Caudate nucleus (tissue), 63 donors: ENCODE measurements at places on chromosomes 2 and 18.

GRCh38 chr2:55490554-55490953 lies 29.0 kb upstream of the CFAP36 start:
- DNase-seq: no peak

DNA sequence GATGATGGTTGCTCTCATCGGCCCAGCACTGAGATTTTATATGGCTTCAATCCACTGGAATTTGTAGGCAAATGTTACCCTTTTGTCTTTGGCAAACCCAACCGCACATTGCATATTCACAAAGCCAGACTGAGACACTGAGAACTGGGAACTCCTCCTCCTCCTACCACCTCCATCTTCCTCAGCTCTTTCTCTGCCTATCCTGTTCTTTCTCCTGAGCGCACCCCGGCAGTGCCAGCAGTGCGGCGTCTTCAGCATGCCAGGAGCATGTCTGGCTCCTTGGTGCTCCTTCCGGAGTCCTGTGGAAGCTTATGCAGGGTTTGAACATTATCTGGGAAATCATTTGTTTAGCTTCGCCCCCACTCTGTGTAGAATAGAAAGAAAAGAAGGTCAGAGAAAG lies 50.8 kb downstream of the TRIB2 start:
- DNase-seq: no peak

- no peak for DNase-seq
Observed at GRCh38 chr2:169221745-169222369, 140.5 kb downstream of the LRP2 start.

DNA sequence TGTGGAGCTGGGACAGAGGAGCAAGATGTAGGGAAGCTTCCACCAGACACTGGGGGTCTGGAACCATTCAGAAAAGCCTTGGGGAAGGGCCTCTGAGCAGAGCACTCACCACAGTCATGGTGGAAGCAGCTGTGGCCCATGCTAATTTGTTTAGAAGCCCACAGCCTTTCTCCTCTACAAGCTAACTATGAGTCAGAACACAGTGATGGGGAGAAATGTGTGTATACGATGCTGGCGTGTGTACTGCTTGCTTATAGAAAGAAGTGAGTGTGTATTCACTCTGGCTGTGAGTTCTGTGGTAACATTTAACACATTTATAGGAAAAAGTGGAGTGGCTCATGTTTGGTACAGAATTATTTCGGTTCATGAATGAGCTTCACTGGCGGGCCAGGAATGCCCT lies 157.0 kb upstream of the ACAA2 start:
- no peak for DNase-seq

- DNase-seq: no peak
Observed at GRCh38 chr2:100174026-100174431, 31.6 kb upstream of the AFF3 start.

DNA sequence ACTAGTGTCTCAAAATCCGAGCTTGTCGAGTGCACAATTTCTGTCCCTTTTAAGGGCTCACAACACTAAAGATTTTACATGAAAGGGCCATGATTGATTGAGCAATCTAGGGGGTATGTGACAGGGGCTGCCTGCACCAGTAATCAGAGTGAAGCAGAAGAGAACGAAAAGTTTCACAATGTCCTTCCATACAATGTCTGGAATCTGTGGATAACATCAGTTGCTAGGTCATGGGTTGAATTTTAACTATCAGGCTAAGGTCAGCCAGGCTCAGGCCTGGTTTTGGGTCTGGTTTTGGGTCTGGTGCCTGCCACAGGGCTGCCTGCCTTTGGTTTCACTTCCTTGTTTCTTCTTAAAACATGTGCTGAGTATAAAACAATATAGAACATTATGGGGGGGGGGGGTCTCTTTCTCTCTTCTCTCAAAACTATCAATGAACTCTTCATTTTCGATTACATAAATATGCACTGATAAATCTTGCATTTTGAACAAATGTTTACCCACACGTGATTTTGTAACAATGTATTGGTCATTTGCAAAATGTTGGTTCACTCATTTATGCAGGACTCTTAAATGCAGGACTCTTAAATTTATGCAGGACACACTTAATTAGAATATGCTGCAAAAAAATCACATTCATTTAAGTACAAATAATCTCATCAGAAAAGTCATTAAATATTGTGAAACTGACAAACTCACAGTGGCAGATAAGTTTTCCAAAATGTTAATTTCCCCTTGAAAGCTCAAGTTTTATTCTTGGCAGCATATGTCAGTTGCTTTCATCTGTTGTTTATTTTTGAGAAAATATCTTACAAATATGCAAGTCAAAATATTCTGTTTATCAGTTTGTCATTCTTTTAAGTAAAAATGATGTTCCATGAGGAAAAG lies 290.5 kb upstream of the KYNU start:
- DNase-seq: no peak

DNA sequence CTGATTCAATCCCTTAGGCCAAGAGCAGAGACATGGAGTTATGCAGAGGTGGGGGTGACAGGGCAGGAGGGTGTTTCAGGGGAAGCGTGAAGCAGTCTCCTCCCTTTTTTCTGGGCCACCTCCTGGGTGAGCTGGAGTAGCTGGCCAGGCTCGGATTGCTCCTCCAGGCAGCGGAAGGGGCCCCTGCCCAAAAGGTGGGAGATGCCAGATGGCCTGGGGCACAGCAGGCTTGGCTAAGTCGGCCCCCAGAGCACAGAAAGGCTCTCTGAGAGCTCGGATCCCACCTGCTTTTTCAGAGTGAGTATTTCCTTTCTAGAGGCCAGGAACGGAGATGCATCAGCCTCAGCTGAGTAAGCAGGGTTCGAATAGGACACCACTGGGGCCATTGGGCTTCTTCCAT lies 196.9 kb downstream of the ANKRD30B start:
- no peak for DNase-seq

GRCh38 chr2:102735416-102736109 lies 26.3 kb upstream of the TMEM182 start:
- no peak for DNase-seq

- no peak for DNase-seq
Observed at GRCh38 chr18:78999939-79000338, 20.3 kb downstream of the SALL3 start.

DNA sequence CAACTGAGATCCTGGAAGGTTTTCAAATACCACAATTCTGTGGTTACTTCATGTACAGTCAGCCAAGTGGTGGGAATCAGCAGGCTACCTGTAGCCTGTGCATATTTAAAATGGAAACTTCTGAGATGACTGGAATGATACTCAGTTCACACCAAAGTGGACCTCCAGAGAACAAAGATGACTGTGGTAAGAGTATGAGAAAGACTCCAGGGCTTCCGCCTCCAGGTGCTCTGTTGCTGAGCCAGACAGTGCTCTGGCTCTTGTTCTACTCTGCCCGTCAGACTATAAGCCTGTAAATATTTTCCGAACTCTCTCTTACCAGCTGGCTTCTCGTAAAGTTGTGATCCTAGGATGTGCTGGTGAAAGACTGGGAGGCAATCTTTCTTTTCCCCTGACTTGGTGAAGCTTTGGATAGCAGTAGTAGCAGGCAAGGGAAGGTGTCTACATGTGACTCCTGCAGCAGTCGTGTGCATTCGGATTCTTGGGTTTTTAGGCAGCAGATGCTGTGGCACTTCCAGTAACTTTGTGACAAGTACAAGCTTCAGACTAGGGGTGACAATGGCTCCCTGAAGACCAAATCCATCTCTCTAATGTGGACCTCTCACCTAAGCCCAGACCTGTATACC lies 23.1 kb downstream of the ST3GAL5 start:
- no peak for DNase-seq

DNA sequence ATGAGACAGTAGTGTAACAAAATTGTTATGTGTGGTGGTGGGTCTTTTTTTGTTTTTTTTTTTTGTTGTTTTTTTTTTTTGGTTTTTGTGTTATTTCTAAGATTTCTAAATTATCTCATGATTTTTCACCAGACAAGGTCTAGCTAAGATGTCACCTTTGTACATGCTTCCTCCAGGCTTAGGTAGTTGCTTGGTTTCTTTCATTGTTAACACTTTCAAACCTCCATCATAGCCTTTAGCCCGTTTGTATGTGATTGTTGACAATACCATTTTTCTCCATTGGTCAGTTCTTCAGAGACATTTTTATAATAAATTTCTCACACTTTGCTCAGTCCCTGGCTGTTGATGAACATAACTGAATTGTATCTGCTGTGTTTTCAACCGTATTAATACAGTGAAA lies 2.2 kb downstream of the RELCH start:
- no peak for DNase-seq

DNA sequence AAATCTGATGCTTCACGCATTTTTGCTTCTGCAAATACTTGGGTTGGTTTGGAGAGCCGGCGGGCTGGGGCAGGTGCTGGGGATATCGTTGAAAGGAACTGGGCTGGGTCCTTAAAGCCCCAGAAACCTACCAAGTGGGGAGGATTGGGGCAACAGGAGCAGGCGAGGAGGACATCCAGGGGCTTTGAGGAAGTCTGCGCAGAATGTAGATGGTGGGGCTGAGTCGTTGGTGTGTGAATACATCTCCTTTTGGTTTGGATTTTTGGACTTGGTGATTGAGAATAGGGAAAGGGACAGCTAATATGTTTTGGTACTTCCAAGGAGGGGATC lies 1.1 kb downstream of the DCC start:
- no peak for DNase-seq

DNA sequence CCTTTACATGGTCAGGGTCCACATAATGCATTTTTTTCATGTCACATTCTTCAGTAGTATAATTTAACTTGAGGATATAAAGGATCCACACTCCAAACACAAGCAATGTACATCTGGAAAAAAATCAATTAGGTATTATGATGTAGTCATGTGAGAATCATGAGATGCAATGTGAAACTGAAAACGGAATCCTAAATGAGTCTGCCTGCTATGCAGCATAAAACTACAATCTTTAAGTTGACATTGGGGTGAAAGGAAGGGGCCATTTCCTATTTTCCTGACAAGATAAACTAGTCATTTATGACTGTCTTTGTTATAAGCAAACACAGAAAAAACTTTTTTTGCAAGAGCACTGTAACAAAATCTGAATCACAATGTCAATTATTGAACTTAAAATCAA lies 27.6 kb downstream of the ST3GAL5 start:
- no peak for DNase-seq

DNA sequence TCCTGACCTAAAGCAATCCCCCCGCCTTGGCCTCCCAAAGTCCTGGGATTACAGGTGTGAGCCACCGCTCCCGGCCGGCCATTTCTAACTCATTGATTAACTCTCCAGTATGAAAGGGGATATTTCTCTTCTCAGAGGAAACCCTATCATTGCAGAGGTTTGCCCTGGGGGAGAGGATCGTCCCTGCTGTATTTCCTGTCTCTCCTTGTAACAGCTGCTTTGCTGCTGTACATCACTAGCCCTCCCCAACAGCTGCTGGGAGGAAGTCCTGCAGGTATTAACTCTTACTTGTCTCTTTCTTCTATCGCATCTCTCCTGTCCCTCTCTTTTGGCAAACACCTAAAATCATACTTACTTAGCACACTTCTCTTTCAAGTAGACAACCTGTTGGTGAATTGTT lies 219.0 kb upstream of the DSEL start:
- DNase-seq: no peak

GRCh38 chr2:23456396-23456795 lies 71.4 kb downstream of the KLHL29 start:
- DNase-seq: no peak
